Spleen (tissue), 13 donors: ENCODE measurements at places on chromosomes 3 and 15. TPM values are rescaled to one million over a fixed set of nuclear protein-coding genes. Genes with fewer than 3 reads are reported as not detected.

- peak overlapping the region; percentile 40 for H3K4me3 ChIP-seq
- H3K27ac ChIP-seq = peak overlapping the region; percentile 83
- DNase-seq = peak; percentile 98
Measured at GRCh38 chr3:46987743-46988401, 8.4 kb downstream of the NBEAL2 start.

ROPN1B gene
- polyA plus RNA-seq = not detected

DNA sequence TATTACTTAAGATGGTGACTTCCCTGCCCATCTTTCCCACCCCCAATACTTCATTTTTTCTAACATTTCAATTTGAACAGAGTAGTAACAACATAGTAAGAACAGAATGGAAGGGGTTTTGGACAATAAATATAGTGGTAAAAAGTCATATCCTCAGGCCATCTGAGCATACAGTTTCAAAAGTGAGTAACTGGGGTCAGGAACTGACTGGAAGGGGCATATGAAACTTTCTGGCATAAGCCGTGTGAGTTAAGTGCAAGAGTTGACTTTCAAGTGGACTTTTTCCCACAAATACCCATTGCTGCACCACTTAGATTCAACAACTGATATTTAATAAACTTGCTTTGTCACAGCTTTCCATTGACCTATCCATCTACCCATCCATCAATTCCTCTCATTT, 153.5 kb upstream of the IL12A start:
- H3K4me1 ChIP-seq = peaks cover 5% of the 10 kb centered on the region
- no peak for DNase-seq
- H3K27me3 ChIP-seq = peaks cover 6% of the 10 kb centered on the region

DNA sequence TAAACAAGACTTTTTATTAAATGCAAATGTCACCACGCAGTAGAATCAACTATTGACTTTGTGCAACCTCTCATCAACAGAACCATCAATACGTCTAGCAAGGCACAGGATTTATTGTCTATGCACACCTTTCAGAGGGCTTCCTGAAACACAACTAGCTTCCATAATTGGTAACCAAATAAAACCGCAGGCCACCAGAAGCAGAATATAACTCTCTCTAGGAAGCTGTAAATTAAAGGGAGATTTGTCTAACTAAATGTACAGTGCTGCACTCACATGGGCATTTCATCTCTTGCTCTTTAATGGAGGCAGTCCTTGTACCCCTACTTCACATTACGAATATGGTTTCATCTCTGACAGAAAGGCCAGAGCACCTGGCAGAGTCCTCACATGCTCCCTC, 93.0 kb downstream of the FHIT start:
- DNase-seq = no peak
- no peaks in the 10 kb centered on the region for H3K36me3 ChIP-seq

CERS3 gene
- 0.04 TPM for polyA plus RNA-seq

GLDN gene
- polyA plus RNA-seq = 0.94 TPM

MEIS2 gene
- 3.6 TPM for polyA plus RNA-seq

- H3K4me1 ChIP-seq = peaks cover 7% of the 10 kb centered on the region
- H3K27ac ChIP-seq = no peak overlapping the region
- H3K36me3 ChIP-seq = no peaks in the 10 kb centered on the region
- DNase-seq = no peak
Measured at GRCh38 chr3:123880998-123881561, 3.1 kb downstream of the MYLK start.

DNA sequence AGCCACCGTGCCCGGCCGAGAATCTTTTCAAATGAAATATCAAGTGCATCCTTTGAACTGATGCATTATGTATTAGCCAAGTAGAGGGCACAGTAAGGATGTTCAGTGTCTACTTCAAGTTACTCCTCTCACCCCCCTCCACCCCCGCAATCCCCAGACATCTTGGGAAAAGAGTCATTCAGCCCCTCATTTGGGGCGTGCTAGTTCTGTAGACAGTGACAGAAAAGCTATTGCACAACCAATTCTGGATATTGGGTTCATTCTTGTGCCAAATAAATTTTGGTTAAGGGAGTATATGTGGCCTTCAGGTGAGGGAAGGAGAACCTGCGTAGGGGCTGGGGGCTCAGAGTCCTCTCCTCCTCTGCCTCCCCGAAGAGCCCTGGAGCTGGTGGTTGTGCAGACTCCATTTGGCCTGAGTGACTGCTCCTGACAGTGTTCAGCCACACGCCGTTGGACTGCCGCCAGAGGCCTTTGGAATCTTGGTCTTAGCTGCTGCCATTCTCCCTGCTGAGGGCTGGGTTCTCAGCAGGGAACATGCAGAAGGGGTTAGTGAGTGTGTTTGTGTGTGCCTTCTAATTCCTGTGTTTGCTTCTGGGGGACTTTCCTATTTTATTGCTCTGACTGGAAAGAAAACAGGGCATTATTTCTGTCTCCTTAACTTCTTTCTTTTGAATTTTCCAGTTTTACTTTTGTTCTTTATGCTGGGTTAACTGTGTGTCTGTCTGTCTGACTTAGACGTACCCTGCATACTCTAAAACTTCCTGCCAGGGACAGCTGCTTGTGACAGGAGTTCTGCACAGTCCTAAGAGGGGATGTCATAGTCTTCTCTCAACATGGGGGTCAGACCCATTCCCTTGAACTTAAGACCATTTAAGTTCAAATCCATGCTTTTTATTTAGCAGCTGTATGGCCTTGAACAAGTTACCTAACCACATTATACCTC, 21.0 kb downstream of the RARB start:
- H3K36me3 ChIP-seq = no peaks in the 10 kb centered on the region
- H3K4me3 ChIP-seq = no peak overlapping the region
- DNase-seq = peak; percentile 74
- H3K4me1 ChIP-seq = no peaks in the 10 kb centered on the region
- no peaks in the 10 kb centered on the region for H3K27me3 ChIP-seq

DNA sequence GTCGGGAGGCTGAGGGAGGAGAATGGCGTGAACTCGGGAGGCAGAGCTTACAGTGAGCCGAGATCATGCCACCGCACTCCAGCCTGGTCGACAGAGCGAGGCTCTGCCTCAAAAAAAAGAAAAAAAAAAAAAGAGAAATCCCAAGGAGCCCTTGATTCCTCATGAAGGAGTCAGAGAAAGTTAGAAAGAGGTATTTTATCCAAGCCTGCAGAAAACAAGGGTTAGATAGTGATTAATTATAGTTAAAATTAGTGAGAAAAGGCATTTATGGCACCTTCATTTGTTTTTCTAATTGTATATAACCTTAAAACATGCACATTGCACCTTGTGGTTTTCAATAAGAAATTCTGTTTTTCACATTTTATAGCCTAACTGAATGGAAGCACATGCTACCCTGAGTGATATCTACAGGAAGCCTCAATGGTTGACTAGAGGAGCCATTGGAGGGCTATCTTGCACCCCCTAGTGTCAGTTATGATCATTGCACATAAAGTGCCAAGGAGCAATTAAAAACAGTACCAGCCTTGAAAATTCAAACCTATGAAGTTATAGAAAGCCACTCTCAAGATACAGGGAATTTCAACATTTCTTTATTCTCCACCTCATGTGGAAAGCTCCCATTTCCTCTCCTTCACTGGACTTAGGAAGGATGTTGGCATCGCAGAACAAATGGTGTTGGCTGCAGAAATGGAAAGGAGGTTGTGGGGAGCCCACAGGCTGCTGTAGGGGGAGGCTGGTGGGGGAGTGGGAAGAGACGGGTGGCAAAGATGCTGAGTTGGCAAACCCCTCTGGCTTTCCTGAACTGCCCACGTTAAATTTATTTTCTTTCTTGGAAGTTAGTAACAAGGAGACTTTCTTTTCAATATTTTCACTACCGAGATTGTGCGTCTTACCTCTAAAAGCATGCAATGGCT, 48.5 kb downstream of the ITGA11 start:
- no peak for DNase-seq
- no peak overlapping the region for H3K4me3 ChIP-seq
- no peaks in the 10 kb centered on the region for H3K27me3 ChIP-seq
- H3K36me3 ChIP-seq = no peaks in the 10 kb centered on the region
- H3K27ac ChIP-seq = no peak overlapping the region
- no peaks in the 10 kb centered on the region for H3K4me1 ChIP-seq

SORD gene
- polyA plus RNA-seq = 2.6 TPM

MFN1 gene
- 24.1 TPM for polyA plus RNA-seq

DNA sequence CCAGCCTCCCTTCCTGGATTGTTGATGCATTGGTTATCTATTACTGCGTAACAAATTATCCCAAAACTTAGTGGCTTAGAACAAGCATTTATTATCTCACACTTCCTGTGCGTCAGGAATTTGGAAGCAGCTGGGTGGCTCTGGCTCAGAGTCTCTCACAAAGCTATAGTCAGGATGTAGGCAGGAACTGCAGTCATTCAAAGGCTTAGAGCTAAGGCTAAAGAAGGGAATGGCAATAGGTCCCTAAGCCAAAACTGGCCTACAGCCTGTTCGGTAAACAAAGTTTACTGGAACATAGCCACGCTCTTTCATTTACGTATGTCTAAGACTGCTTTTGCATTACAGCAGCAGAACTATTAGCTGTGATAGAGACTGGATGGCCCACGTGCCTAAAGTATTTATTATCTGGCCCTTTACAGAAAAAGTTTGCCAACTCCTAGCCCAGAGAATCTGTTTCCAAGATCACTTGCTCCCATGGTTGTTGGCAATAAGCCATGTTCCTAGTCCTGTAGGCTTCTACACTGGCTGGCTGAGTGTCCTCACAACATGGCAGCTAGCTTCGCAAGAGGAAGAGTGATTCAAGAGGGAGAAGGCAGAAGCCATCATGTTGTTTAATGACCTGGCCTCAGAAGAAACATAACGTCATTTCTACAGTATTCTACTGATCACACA, 132.4 kb downstream of the SNRK start:
- H3K4me1 ChIP-seq = no peaks in the 10 kb centered on the region
- no peaks in the 10 kb centered on the region for H3K36me3 ChIP-seq
- no peak overlapping the region for H3K4me3 ChIP-seq
- no peak for DNase-seq
- peak overlapping the region; percentile 41 for H3K27ac ChIP-seq

DNA sequence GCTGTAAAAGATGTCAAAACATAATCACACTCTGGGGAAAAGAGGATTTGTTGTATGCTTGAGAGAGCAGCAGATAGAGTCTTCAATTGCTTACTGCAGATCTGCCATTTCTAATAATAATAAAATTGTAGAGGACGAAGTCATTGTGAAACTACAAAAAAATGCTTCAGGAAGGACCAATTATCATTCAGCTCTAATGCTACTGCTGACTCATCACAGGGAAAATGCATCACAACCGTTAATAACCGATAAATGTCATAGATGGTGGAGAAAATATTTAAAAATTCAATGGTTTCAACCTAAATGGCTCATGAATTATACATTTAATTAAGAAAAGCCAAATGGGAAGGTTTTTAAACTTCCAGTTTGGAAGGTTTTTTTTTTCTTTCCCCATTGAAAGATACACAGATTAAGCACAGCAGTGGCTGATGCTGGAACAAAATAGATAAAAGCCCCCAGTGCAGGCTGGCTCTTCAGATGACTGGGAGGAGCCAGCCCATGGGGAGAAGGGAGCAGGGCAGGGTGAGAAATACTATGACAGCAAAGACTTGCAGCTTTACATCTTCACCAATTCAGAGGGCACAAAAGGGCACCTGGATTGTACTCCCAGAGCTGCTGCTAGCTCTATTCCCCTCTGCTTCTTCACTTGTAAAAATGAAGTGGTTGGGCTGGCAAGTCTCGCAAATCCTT, 196.1 kb downstream of the CNTN6 start:
- H3K36me3 ChIP-seq = no peaks in the 10 kb centered on the region
- no peak for DNase-seq
- no peak overlapping the region for H3K4me3 ChIP-seq
- H3K4me1 ChIP-seq = no peaks in the 10 kb centered on the region
- no peak overlapping the region for H3K27ac ChIP-seq

GRCh38 chr3:50610181-50610971, 1.2 kb downstream of the CISH start:
- peak overlapping the region; percentile 93 for H3K27ac ChIP-seq
- peaks cover 31% of the 10 kb centered on the region for H3K36me3 ChIP-seq
- peak overlapping the region; percentile 85 for H3K4me3 ChIP-seq
- H3K4me1 ChIP-seq = peaks cover 52% of the 10 kb centered on the region
- H3K27me3 ChIP-seq = no peaks in the 10 kb centered on the region
- DNase-seq = no peak

DNA sequence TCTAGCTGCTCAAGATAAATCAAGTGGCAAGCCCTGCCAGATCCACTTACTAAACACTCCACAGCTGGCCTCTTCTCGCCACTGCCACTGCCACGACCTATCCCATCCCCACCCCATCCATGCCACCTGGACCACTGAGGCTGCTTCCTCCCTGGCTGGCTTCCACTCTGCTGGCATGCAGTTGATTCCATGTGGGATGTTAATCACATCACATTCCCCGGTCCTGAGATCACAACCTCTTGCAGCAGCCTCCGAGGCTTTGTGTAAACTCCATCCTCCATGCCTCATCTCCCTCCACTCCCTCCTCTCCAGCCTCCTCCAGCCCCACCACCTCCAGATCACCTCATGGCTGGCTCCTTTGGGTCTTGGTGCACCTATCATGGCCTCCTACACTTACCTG, 7.7 kb downstream of the NCKIPSD start:
- H3K4me1 ChIP-seq = peaks cover 10% of the 10 kb centered on the region
- no peaks in the 10 kb centered on the region for H3K36me3 ChIP-seq
- no peaks in the 10 kb centered on the region for H3K27me3 ChIP-seq

DNA sequence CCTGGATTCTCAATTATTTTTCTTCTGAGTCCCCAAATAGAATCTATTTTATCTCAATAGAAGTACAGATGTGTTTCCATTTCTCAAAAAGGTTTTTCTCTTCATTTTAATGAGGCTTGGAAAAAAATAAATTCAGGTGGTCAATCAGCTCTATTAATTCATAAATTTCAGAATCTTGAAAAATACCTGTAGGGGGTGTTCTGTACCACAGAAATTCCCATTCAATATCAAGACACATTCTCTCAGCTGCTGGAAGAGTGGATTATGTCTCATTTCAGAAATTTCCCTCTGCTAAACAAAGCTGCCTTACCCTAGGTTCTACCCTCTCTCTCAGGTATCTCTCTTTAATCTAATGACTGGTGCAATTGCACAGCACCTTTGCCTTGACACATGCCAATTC, 1121.2 kb downstream of the SI start:
- no peak overlapping the region for H3K4me3 ChIP-seq
- no peak for DNase-seq
- no peaks in the 10 kb centered on the region for H3K27me3 ChIP-seq
- H3K4me1 ChIP-seq = no peaks in the 10 kb centered on the region

DNA sequence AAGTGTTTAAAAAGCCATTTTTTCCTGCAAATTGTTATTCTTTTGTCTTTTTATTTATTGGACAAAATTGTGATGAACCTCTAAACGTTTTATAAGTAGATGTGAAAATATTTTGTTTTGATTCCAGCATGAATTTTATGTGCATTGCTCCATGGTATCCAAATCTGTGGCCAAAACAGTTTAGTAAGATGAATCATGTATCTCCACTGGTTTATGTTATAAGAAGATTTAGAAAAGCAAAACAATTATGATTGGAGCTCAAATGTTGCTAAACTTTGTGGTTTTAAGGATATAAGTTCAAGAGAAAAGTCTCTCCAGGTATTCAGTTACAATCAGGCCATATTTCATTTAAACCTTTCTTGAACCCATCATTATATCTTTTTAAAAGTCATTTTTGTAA, 80.9 kb downstream of the NECTIN3 start:
- H3K4me1 ChIP-seq = no peaks in the 10 kb centered on the region
- DNase-seq = no peak
- H3K27ac ChIP-seq = no peak overlapping the region
- no peaks in the 10 kb centered on the region for H3K27me3 ChIP-seq
